ENCODE measurements at places on chromosomes 2 and 18.

DNA sequence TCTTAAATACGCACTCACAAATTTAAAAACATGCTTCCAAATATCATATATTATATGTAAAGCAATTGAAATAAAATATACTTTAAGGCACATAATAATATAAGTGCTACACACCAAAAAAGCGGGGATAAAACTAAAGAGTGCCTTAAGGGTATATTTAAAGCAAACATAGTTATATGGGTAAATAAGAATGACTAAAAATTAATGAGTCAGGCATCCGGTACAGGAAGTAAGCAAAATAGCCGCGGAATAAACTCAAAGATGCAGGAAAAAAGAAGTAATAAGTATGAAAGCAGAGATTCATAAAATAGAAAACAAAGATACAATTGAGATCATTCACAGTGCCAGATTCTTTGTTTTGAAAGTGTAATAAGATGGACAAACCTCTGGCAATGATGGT, 503.5 kb upstream of the SOX11 start:
- DNase-seq: no peak

- no peak for DNase-seq
Measured at GRCh38 chr2:191265311-191266170, 20.3 kb downstream of the MYO1B start.

GRCh38 chr2:235049069-235049468, 97.3 kb downstream of the SH3BP4 start:
- no peak for DNase-seq

- no peak for DNase-seq
Measured at GRCh38 chr2:88669482-88670214, 21.8 kb upstream of the RPIA start.

- no peak for DNase-seq
Measured at GRCh38 chr2:42572297-42573081, 4.1 kb downstream of the MTA3 start.

DNA sequence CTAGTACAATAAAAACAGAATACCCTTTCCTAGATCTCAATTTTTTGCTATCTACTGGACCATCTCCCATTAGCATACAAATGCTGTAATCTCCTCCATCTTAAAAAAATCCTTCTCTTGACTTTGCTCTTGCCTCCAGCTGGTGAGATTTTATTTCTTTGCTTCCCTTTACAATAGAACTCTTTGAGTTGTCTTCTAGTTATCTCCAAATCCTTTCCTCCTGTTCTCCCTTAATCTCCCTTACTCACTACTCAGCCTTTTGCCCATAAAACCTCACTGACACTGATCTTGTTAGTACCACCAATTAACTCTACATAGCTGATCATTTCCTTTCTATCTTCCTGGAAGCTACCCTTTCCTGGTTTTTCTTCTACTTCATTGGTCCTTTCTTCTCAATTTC, 63.5 kb upstream of the FRZB start:
- DNase-seq: no peak
